ENCODE measurements at places on chromosomes 5 and 9. TPM values are rescaled to one million over a fixed set of nuclear protein-coding genes. Genes with fewer than 3 reads are reported as not detected.

The KCNV2 gene
- not detected for total RNA-seq

The DMRTA1 gene
- 0.09 TPM for total RNA-seq

- DNase-seq, result no peak
Measured at GRCh38 chr5:167503926-167504720, 787.3 kb upstream of the WWC1 start.

GRCh38 chr5:81408496-81408895 lies 14.6 kb upstream of the ACOT12 start:
- DNase-seq, result no peak

Measured in posterior vena cava (tissue), 2 donors.